ENCODE measurements at places on chromosomes 1 and 21.

GRCh38 chr1:65278376-65279069, 30.8 kb upstream of the DNAJC6 start:
- DNase-seq: no peak

GRCh38 chr1:119276558-119276957, 92.0 kb upstream of the HAO2 start:
- DNase-seq: no peak

DNA sequence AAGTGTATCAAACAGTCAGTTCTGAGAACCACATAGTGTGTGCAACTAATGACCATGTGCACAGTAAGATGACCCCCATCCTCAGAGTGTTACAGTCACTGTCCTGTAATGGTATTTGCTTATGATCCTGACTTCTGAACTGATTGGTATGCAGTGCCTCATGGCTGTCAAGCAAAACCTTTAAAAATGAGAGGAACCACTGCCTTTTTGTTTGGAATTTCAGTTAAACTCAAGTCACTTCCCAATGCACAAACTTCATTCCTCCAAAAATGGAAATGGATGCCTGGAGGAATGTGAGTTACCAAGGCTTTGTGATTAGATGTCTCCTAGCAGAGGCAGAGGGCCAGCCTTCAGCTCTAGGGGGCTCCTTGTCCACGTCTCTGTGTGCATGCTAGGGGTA, 10.5 kb downstream of the C1orf198 start:
- no peak for DNase-seq

DNA sequence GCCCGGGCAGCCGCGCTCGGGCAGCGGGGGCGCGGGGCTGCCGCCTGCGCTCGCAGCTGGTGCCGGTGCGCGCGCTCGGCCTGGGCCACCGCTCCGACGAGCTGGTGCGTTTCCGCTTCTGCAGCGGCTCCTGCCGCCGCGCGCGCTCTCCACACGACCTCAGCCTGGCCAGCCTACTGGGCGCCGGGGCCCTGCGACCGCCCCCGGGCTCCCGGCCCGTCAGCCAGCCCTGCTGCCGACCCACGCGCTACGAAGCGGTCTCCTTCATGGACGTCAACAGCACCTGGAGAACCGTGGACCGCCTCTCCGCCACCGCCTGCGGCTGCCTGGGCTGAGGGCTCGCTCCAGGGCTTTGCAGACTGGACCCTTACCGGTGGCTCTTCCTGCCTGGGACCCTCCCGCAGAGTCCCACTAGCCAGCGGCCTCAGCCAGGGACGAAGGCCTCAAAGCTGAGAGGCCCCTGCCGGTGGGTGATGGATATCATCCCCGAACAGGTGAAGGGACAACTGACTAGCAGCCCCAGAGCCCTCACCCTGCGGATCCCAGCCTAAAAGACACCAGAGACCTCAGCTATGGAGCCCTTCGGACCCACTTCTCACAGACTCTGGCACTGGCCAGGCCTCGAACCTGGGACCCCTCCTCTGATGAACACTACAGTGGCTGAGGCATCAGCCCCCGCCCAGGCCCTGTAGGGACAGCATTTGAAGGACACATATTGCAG, 3.0 kb downstream of the ARTN start:
- DNase-seq: no peak

GRCh38 chr1:98034505-98034904, 113.7 kb upstream of the DPYD start:
- DNase-seq: no peak

GRCh38 chr1:1921459-1921862, 2.4 kb upstream of the TMEM52 start:
- DNase-seq: no peak

DNA sequence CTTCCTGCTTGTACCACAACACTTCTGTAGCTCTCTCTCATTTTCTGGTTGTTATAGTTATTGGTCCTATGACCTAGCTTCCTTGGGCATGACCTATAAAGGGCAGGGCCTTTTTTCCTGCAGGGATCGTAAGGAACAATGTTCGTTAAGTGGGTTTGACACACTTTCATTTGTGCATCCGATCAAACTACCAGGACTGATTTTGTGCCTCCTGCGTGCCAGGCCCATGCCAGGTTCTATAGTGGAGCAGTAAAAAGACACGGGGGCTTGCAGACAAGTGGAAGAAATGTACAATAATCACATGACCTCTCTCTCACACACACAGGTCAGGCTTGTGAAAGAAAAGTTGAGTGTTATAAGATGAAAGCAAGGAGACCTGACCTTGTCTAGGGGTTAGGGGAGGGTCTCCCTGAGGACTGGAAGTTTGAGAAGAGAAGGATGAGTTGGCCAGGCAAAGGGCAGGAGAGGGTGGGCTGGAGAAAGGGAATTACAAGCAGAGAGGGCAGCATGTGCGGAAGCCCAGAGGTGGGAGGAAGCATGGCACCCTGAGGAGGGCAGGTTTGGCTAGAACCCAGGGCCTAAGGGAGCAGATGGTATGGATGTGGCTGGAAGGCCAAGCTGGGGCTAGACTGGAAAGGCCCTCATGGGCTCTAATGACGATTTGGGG, 145.4 kb downstream of the GRIK3 start:
- no peak for DNase-seq

DNA sequence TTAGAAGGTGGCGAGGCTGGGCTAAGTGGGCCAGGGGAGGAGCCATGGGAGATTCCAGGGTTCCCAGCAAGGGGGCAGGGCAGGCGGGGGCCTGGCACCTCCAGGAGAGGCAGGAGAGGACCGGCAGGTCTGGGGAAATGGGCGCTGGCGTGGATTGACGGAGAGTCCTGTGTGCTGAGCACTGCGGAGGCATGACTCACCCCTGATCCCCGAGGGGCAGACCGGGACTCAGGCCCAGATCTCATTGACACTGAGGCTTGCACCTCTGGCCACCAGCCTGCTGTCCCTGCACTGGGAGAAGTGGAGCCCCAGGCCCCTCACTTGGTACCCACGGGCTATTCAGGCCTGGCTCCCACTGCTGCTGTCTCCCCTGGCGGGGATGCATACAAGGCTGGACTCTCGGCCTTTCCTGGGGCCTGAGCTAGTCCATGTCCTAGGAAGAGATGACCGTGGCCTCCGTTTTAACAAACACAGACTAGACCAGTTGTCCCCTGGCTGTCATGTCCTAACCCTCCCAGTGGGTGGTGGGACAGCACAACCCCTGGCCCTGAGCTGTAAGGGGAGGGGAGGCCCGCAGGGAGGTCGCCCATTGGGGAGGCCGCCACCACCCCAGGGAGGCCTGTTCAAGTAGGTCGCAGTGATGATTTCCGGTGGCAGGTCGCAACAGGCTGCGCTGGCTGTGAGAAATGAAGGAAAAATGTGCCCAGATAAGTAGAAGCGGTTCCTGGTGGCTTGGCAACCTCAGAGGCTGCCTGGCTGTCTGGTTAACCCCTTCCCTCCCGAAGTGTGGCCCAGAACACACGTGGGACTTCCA, 39.7 kb downstream of the RIPK4 start:
- no peak for DNase-seq

DNA sequence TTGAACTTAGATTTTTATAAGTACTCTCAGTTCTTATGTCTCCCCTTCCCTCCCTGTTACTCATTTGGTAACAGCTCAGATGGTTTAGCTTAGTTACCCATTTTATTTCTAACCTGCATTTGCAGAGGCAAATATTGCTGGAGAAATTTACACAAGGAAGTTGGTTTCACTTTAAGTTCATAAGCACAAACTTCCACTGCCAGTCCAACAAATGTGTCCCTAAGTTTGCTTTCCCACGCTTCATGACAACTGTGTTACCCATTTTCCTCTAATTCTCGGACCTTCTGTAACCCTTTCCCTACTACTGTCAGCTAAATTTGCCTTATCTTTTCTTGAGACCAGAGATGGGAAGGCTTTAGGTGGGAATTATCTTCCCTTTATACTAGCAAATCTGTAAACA, 63.9 kb upstream of the GPR25 start:
- DNase-seq: no peak

- DNase-seq: no peak
Measured at GRCh38 chr1:53349968-53350852, 22.3 kb upstream of the LRP8 start.

- DNase-seq: no peak
Measured at GRCh38 chr1:78054972-78055371, 9.2 kb downstream of the GIPC2 start.

DNA sequence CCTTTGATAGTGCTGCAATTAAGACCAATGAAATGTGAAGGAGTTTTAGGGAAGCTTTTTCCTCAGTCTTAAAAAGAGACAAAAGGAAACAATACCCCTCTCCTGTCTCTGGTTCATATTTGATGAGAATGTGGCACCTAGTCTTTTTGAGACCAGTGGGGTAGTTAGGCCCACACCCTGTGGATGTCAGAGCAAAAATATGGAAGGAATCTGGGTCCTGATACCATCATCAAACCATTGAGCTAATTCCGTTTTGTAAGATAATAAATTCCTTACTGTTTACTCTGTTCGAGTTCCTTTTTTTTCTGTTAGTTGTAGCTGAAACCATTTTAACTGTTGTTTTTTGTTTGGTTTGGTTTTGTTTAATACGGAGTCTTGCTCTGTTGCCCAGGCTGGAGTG, 33.3 kb downstream of the PTPRC start:
- no peak for DNase-seq

- no peak for DNase-seq
Measured at GRCh38 chr1:87202451-87202850, 126.2 kb upstream of the LMO4 start.

- no peak for DNase-seq
Measured at GRCh38 chr1:158324395-158324794, 6.9 kb downstream of the CD1B start.

DNA sequence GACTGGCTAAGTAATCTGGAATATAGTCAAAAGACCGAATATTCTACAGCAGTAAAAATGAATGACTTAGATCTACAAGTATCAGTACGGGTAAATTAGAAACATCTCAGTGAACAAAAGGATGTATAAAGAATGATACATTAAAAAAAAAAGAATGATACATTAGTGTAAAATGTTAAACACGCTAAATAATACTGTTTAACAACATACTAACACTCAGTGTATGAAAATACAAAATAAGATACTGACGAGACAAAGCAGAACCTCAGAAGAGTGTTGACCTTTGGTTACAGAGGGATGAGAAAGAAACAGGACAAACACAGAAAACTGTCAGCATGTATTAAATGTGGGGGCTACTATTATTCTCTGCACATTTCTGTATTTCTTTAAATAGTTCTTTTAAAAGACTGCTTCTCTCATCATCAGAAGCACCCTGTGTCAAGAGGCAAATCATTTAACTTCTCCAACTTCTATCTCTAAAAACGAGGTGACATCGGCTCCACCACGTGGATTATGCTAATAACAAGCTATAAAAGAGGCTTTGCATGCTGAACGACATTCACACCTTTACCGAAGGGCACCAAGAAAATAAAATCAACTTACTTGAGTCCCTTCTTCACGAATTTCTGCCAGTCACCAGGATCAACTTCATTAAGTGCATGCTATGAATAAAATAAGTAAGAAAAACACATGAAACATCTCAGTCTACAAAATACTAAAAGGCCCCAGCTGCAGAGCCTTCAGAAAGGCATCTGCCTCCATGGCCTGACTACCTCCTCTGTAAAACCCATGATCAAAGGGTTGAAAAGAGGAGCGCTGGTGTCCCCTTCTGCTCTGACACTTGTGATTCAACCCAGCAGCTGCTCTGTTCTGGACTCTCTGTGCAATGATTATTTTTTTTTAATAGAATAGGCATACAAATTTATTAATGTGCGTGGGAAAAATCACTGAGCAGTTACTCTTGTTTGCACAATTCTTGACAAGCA, 42.5 kb downstream of the MRAP start:
- no peak for DNase-seq

GRCh38 chr1:2241820-2242219, 13.7 kb downstream of the SKI start:
- DNase-seq: no peak

- DNase-seq: no peak
Measured at GRCh38 chr1:117061986-117062415, 1.9 kb downstream of the TTF2 start.

- no peak for DNase-seq
Measured at GRCh38 chr1:62232871-62233278, 38.2 kb downstream of the L1TD1 start.

DNA sequence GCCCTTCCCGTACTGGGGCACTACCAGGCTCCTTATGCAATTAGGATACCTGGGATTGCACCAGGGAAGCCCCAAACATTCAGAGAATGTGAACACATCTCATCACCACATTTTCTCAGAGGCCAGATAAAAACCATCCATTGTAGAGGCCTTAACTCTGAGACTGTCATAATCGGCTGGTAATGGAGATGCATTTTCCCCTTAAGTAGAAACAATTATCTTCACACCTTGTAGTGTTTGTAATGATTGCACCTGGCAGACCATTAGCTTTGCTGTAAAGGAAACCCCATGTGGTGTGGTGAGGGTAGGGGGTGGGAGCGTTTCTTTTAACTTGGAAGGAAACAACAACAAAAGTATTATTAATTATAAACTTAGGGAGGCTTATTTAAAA, 90.0 kb upstream of the TLR5 start:
- DNase-seq: no peak

All from stimulated activated CD8-positive, alpha-beta memory T cell treated with anti-CD3 and anti-CD28 coated beads, Interleukin-15, amount 100 ng/mL, for 24 hours (primary cell).